ENCODE measurements at places on chromosomes 16 and 17. TPM values are rescaled to one million over a fixed set of nuclear protein-coding genes. Genes with fewer than 3 reads are reported as not detected.

The SSH2 gene
- total RNA-seq = 30.3 TPM

- DNase-seq = peak; percentile 40
- H3K27ac ChIP-seq = peak overlapping the region; percentile 85
- peak overlapping the region; percentile 99 for H3K4me3 ChIP-seq
- peaks cover 21% of the 10 kb centered on the region for H3K36me3 ChIP-seq
Measured at GRCh38 chr16:71357681-71358080, 842 bp upstream of the CALB2 start.

GRCh38 chr16:86134802-86135461 is 236.0 kb downstream of the IRF8 start:
- no peak for DNase-seq
- H3K4me3 ChIP-seq = no peak overlapping the region

GRCh38 chr17:82384051-82384729 is 12.6 kb downstream of the UTS2R start:
- H3K27ac ChIP-seq = no peak overlapping the region
- no peaks in the 10 kb centered on the region for H3K36me3 ChIP-seq
- no peak for DNase-seq
- no peak overlapping the region for H3K4me3 ChIP-seq

- no peaks in the 10 kb centered on the region for H3K27me3 ChIP-seq
- no peak for DNase-seq
- peaks cover 12% of the 10 kb centered on the region for H3K36me3 ChIP-seq
- no peak overlapping the region for H3K27ac ChIP-seq
- H3K4me1 ChIP-seq = no peaks in the 10 kb centered on the region
- H3K4me3 ChIP-seq = no peak overlapping the region
Measured at GRCh38 chr17:72702998-72703397, 389.5 kb downstream of the SLC39A11 start.
